Hippocampal formation (tissue), 2 donors: ENCODE measurements at places on chromosomes 5 and 9.

DNA sequence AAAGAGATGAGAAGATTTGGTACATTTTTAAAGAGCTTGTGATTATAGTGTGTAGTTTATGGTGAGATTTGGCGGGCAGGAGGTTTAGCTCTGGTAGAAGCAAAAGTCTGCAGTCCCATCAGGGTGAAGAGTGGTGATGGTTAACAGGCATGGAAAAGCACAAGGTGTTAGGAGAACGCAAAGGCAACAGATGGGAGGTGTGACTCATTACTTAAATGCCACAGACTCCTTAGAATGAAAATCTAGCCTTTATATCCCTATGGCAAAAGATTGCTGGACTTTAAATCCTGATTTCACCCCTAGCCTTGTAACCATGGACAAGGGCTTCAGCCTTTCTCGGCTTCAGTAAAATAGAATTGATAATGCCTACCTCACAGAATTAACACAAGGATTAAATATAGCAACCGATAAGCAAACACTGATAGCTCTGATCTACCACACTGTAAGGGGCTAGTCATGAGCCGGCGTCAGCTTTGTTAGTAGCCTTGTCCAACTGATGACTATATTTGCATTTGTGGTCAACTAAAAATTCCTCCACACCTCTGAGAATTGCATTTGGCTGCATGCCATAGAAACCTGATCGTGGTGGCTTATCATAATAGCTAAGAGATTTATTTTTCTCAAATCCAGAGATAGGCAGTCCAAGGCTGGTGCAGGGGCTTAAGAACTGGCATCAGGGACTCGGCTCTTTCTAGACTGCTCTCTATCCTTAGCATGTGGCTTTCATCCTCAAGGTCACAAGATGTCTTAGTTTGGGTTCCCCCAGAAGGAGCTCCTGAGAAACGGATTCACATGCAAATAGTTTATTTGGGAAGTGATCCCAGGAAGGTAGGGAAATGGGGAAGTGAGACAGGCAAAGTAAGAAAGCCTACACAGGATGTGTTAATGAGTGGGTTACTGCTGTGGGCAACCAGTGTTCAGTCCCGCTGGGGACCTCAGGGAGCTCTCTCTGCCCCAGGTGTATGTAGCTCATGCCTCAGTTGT lies 19.6 kb downstream of the MFAP3 start:
- no peak for DNase-seq

DNA sequence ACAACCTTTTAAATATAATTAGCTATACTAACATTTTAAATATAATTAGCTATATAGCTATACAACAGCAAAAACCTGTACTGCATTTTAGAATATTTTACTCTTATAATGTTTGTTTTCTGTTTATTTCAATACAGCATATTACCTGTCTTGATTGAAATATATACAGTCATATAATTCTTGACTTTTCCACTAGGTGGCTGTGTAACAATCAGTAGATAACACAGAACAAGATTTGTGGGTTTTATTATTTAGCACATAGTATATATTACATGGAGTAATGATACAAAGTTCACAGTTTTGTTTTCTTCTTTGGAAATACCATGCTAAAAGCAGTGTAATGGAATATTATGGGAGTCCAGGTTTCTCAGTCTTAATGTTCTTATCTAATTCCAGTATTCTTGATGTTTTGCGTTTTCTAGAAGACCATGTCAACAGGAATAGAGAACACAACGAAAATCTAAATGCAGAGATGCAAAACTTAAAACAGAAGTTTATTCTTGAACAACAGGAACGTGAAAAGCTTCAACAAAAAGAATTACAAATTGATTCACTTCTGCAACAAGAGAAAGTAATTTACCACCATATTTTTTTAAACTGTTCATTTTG lies 13.3 kb downstream of the HMMR start:
- no peak for DNase-seq

GRCh38 chr5:172896465-172896864 lies 62.4 kb downstream of the ERGIC1 start:
- DNase-seq, result no peak

- no peak for DNase-seq
These were observed 6.4 kb downstream of the CARD6 start for GRCh38 chr5:40847525-40847924.

DNA sequence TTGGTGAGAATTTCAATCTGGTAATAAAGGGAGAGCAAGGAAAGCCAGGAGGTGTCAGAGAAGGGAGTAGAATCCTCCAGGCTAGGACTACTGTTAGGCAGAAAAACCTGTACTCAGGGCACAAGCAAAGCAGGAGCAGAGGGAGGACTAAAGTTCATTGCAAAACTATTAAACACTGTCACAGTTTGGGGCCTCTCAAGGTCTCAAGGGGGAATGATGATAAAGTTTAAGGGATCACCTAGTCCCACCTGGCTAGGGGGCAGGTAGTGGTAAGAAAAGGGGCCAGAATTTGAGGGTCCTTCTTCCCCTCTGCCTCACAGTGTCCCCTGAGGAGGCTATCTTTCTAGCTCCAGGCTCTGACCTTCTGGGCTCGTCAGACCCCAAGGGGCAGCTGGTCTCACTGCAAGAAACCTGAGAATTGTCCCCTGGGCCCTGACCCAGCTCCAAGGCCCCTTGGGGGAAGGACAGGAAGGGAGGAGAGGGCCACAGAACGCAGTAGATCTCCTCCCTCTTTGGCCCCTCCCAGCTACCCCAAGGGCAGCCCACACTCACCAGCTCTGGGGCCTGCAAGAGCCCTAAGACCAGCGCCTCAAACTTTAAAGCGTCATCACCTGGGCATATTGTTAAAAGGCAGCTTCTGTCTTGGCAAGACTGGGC lies 974 bp downstream of the CCDC69 start:
- DNase-seq, result no peak
